Caco-2 (cell line): ENCODE measurements at places on chromosomes 2 and 18.

DNA sequence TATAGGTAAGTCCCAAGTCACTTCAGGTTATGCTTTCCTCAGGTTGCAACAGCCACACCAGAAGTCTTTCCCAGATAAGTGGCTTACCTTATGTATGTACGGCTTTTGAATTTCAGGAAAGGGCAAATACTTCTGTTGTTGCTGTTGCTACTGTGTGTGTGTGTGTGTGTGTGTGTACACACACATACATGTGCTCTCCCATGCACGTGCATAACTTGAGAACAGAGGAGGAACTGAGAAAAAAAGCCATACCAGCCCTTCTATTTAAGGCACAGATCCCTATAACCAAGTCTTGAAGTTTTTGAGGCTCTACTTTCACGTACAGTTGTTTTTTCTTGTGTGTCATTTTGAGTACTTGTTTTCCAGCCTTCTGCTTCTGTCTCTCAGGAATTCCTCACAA, 62.4 kb downstream of the WDPCP start:
- H3K4me3 ChIP-seq: no peak overlapping the region
- H3K36me3 ChIP-seq: no peaks in the 10 kb centered on the region
- H3K4me1 ChIP-seq: no peaks in the 10 kb centered on the region
- no peaks in the 10 kb centered on the region for H3K27me3 ChIP-seq
- DNase-seq: no peak

DNA sequence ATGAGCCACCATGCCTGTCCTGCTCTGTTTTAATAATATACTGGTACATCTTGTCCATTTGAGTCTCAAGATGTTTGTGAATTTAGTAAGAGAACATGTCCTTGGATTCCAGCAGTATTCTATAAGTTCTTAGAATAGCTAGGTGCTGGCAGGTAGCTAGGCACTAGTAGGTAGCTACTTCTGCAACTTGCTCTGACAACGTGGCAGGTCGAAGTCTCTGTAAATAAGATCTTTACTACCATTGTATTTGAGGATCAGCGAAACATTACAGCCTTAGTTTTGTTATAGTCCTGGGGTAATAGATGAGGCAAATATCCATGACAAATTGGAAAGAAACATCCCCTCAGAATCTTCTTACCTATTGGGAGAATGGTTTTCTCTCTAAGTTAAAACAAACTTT, 14.2 kb upstream of the PRELID3A start:
- no peak for DNase-seq
- H3K27ac ChIP-seq: no peak overlapping the region
- no peaks in the 10 kb centered on the region for H3K36me3 ChIP-seq
- peaks cover 10% of the 10 kb centered on the region; the same call in 1 of the 2 replicates for H3K4me1 ChIP-seq
- H3K4me3 ChIP-seq: no peak overlapping the region

- DNase-seq: no peak
- no peaks in the 10 kb centered on the region for H3K27me3 ChIP-seq
- H3K4me3 ChIP-seq: no peak overlapping the region
Measured at GRCh38 chr2:195737511-195738325, 80.7 kb downstream of the SLC39A10 start.

- no peaks in the 10 kb centered on the region for H3K4me1 ChIP-seq
- DNase-seq: no peak
- H3K27me3 ChIP-seq: no peaks in the 10 kb centered on the region
- peaks cover 3% of the 10 kb centered on the region for H3K36me3 ChIP-seq
- H3K27ac ChIP-seq: no peak overlapping the region
- H3K4me3 ChIP-seq: no peak overlapping the region
Measured at GRCh38 chr18:13026583-13027270, 35.6 kb downstream of the CEP192 start.

DNA sequence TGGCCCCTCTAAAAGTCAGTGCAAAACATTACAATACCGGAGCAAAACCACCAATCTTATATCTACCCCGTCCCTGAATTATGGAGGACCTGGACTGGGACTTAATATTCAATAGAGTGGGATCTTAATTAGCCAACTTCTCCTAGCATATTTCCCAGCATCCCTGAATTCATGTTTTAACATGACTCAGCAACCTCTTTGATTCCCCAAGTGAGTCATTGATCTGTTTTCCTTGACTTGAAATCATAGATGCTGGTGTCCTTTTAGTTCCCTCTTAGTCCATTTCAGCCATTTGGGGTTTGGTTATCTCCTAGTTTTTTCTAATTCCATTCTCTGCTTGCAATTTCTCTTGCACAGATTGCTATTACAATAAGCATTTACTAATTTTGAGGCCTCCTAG, 677.7 kb upstream of the CELF4 start:
- H3K4me1 ChIP-seq: no peaks in the 10 kb centered on the region
- H3K4me3 ChIP-seq: no peak overlapping the region
- DNase-seq: no peak
- H3K36me3 ChIP-seq: no peaks in the 10 kb centered on the region

- H3K27ac ChIP-seq: peak overlapping the region; percentile 94
- no peak for DNase-seq
- H3K4me3 ChIP-seq: peak overlapping the region; percentile 71
- H3K27me3 ChIP-seq: no peaks in the 10 kb centered on the region
- no peaks in the 10 kb centered on the region; the same call in 1 of the 2 replicates for H3K36me3 ChIP-seq
Measured at GRCh38 chr2:208265371-208265800, 669 bp upstream of the PIKFYVE start.
